ENCODE measurements at places on chromosomes 1 and 21.

- DNase-seq, result no peak
Observed at GRCh38 chr1:101128211-101128727, 102.7 kb upstream of the DPH5 start.

GRCh38 chr1:243393096-243393495 lies 137.3 kb downstream of the SDCCAG8 start:
- no peak for DNase-seq

GRCh38 chr1:234589064-234589800 lies 20.7 kb downstream of the IRF2BP2 start:
- no peak for DNase-seq

- DNase-seq, result no peak
Observed at GRCh38 chr1:178942285-178943198, 71.7 kb upstream of the ANGPTL1 start.

DNA sequence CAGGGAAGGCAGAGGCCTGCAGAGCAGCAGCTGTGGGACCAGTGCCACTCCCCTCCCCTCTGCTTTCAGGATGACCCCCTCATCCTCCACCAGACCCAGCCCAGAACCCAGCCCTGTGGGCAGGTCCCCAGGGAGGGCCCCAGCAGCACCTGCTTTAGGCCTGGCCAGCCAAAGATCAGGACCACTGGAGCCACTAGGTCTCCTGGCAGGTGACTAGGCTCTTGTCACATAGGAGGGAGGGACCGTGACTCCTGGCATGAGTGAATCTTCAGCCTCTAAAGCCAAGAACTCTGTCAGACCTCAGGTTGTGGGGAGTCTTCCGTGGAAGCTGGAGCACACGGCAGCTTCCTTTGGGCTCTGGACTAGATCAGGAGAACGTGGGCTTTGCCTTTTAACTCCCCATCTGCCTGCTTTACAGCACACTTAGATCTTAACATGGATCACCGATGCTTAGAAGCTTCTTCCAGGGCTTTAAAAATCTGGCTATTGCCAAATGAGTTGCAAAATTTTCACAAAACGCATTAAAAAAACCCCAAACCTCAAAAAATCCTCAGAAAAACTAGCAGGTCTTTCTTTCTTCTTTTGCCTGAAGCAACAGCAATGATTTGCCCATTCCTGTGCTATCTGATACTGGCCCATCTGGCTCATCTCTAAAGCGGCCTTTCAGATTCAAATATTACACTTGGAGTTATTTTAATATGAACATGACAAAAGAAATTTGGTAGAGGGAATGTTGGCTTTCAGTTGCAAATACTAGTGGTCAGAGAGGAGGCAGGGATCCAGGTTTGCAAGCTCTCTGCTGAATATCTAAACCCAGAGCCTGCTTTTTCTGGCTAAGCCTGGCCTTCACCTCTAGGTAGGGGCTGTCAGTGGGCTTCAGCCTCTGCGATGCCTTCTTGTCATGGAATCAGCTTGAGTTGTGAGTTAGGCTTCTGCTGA lies 235.2 kb downstream of the SDCCAG8 start:
- DNase-seq, result no peak

DNA sequence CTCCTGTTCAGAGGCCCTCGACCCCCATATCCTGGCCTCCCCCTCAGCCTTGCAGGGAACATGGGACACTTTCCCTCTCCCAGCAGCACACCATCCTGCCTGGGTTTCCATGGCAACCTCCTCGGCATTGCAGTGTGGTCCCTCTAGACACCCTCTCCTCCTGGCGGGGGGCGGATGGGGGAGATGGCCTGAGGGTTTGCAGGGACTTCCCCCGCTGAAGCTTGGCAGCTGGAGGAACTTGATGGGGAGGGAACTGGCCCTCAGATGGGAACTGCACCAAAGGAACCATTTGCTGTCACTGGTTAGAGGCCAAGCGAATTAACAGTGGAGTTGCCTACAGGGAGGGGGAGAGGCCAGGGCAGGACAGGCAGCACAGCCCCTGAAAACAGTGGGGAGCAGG lies 28.7 kb downstream of the RIMS3 start:
- DNase-seq, result no peak

All from suppressor macrophage treated with lipopolysaccharide for 4 hours (primary cell).